ENCODE measurements at places on chromosomes 3 and 15. TPM values are rescaled to one million over a fixed set of nuclear protein-coding genes. Genes with fewer than 3 reads are reported as not detected.
A peak's percentile ranks its signal among the peaks of the same experiment; 100 is the strongest.

- DNase-seq: no peak
These were observed 1066.5 kb downstream of the PLOD2 start for GRCh38 chr3:145094355-145094941.

DNA sequence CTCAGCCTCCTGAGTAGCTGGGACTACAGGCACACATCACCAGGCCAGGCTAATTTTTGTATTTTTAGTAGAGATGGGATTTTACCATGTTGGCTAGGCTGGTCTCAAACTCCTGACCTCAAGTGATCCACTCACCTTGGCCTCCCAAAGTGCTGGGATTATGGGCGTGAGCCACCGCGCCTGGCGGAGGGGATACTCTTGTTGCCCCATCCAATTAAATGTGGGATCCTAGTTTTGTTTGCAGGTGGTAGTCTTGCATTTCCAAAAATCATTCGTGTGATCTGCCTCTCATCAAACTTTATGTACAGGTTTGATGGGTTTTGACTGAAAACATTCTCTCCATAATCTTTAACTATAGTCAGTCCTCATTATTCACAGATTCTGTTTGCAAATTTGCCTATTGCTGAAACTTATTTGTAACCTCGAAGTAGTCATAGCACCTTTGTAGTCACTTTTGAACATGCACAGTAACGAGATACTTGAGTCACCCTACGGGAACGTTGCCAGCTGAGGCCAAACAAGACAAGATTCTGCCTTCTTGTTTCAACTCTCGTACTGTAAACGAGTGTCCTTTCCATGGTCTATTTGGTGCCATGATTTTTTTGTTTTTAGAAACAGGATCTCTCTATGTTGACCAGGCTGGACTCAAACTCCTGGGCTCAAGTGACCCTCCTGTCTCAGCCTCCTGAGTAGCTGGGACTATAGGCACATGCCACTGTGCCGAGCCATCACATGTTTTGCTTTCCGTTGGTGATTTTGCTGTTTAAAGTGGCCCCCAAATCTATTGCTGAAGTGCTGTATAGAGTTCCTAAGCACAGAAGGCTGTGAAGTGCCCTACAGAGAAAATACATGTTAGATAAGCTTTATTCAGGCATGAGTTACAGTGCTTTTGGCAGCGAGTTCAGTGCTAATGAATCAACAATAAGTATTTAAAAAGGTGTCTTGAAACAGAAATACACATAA, 8.1 kb upstream of the MAPK6 start:
- peak; percentile 25 for DNase-seq

- DNase-seq: no peak
These were observed 24.3 kb downstream of the SIAH2 start for GRCh38 chr3:150738688-150739087.

DNA sequence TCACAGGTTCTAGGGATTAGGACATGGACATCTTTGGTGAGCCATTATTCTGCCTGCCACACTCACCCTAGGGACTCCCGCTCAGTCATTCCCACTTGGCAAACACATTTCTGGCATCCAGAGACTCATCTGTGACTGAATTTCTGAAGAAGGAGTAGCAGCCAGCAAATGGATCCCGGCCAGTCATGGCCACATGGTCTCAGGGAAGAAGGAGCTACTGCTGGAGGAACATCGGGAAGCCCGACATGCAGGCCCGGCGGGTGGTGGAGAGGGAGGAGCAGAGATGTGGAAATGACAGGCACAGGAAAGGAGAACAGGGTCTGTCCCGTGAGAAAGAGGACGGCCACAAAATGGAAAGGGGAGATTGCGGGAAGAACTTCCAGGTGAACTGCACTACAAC, 65.4 kb downstream of the SEMA5B start:
- DNase-seq: no peak

Gene CPB1
- not detected for total RNA-seq

Measured in uterus (tissue), 4 donors.